ENCODE measurements at places on chromosomes 13 and 19.

GRCh38 chr13:112067871-112068539 is 1.1 kb downstream of the SOX1 start:
- H3K27me3 ChIP-seq, result peaks cover 61% of the 10 kb centered on the region
- H3K27ac ChIP-seq, result no peak overlapping the region
- H3K4me1 ChIP-seq, result peaks cover 2% of the 10 kb centered on the region
- DNase-seq, result no peak

DNA sequence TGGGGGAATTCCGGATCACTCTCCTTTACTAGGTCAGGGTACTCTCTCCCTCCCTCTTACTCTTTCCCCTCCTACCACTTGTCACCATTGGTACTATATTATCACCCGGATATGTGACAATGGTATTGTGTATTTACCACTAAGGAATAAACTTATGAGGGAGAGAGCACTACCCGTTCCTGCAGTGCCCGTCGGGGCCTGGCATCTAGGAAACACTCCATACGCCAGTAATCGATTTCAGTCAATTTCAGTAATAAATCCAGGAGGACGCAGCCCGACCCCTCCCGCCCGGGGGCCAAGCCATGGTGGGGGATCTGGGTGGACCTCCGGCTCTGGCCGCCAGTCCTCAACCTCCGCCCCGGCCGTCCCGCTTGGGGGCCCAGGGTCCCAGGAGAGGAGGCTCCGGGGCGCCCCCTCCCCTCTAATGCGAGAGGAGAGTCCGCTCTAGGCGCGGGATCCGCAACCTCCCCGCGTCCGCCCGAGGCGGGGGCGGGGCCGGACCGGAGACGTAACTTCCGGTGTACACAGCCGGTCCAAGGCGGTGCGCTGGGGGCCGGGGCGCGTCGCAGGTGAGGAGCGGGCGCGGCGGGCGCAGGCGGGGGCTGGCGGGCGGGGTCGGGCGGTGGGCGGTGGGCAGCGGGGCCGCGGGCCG is at the start of gene GARRE1:
TSS of gene GARRE1 (plus strand) at position 509 of the 652 bp plus-strand sequence. CDS start 45,920 bp downstream, outside the sequence.
- H3K27ac ChIP-seq, result peak within 1 kb of the TSS; percentile 94
- peak within 1 kb of the TSS; percentile 97 for H3K4me3 ChIP-seq
- peaks cover 3% of the 10 kb centered on the region for H3K36me3 ChIP-seq

- no peak overlapping the region for H3K27ac ChIP-seq
- DNase-seq, result no peak
- no peaks in the 10 kb centered on the region for H3K36me3 ChIP-seq
Observed at GRCh38 chr19:3441089-3441985, 39.0 kb downstream of the SMIM24 start.

DNA sequence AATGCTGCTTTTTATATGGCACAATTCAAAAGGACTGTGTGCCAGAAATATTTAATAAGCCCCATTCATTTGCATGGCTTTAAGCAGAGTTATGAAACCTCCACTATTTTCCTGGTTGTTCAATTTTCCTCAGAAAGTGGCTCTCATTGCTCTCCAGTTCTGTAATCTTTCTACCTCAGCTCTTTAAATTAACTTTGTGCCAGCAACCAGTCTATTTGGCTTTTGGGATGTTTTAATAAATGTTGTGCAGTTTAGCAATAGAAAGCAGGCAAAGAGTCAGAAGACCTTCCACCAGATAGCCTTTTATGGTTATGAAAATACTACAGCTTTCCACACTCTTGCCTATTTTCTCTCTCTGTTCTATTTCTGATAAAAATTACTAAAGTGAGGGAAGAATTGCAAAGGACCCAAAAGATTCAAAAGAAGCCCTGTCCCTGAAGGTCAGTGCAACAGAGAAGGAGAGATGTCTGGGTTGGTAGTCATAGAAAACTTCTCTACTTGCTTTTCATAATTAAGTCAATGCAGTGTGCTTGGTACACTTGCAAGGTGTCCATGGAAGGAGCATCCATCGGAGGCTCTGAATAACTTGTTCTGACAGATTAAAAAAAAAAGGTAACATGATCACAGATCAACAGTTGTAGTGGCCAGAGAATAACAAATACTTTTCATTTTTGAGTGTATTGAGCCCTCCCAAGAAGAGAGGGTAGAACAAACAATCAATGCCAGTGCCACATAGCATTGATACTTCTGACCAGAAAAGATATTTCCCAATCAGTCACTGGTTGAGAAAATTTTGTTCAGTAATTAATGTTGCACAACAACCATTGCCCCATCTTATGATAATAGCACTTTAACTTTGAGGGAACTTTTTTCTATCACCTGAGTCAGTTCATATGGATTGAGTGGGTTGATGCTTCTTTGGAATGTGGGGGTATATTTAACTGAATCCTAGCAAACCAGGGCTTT is 48.4 kb upstream of the SPRY2 start:
- no peak overlapping the region for H3K27ac ChIP-seq
- H3K4me3 ChIP-seq, result no peak overlapping the region
- H3K27me3 ChIP-seq, result no peaks in the 10 kb centered on the region
- DNase-seq, result no peak
- H3K36me3 ChIP-seq, result no peaks in the 10 kb centered on the region
- H3K4me1 ChIP-seq, result no peaks in the 10 kb centered on the region

DNA sequence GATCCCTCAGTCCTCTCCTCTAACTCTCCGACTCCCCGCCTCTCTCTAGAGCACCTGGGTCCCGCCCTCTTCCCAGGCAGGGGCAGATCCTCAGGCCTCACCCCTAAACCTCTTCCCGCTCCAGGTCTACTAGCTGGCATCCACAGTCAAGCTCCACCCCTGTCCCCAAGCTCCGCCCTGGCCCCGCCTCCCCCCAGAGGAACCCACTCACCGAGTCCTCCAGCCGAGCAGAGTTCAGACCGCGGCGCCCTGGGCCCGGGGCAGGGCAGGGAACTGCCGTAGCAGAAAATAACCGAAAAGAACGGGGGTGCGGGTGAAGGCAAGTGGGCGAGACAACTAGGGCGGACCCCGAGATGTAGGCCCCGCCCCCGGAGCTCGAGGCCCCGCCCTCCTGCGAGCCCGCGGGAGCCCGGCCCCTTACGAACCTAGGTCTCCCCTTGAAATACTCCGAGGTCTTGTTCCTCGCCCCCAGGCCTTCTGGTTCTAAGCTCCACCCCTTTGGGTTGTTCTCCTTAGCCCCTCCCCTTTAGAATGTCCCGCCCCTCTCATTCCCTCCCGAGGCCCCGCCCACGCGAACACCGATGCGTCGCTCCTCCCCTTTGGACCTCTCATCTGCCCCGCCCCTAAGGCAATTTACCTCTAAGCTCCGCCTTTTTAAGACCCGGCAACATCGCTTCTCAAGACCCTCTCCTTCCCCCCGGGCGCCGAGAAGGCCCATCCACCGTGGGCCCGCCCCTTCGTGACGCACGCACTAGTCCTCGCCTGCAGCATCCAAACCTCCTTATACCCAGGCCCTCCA is at the start of gene GGN:
TSS of gene GGN (minus strand) at position 485 of the 799 bp plus-strand sequence. CDS start 773 bp downstream, outside the sequence.
- no peaks in the 10 kb centered on the region for H3K27me3 ChIP-seq
- peak within 1 kb of the TSS; percentile 93 for H3K4me3 ChIP-seq

GRCh38 chr13:56706485-56706884 is 434.2 kb upstream of the PRR20A start:
- no peak overlapping the region for H3K4me3 ChIP-seq
- no peaks in the 10 kb centered on the region for H3K36me3 ChIP-seq
- H3K27ac ChIP-seq, result no peak overlapping the region
- no peaks in the 10 kb centered on the region for H3K4me1 ChIP-seq
- H3K27me3 ChIP-seq, result no peaks in the 10 kb centered on the region

GRCh38 chr13:72194523-72194922 is 327.5 kb upstream of the DACH1 start:
- H3K27me3 ChIP-seq, result no peaks in the 10 kb centered on the region
- no peak for DNase-seq
- no peak overlapping the region for H3K4me3 ChIP-seq
- no peaks in the 10 kb centered on the region for H3K36me3 ChIP-seq
- no peaks in the 10 kb centered on the region for H3K4me1 ChIP-seq
- no peak overlapping the region for H3K27ac ChIP-seq

DNA sequence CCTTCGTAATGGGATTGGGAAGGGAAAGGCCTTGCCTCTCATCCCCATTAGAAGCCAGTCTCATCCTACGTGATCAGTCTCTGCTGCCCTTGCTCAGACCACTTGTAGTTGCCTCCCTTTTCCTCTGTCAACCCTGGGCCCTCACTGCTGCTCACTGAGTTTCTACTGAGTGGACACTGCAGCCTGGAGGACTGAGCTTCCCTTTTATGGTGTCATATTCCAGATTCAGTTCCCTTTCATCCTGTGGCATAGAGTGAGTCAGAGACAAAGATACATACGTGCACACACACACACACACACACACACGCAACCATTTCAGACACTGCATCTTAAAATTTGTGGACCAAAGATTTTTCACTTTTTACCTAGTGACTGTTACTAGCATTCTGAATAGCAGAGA is 56.6 kb downstream of the COG3 start:
- H3K4me3 ChIP-seq, result no peak overlapping the region
- no peaks in the 10 kb centered on the region for H3K27me3 ChIP-seq
- no peak for DNase-seq
- peaks cover 11% of the 10 kb centered on the region for H3K4me1 ChIP-seq
- H3K36me3 ChIP-seq, result peaks cover 5% of the 10 kb centered on the region
- peak overlapping the region; percentile 34 for H3K27ac ChIP-seq

- H3K36me3 ChIP-seq, result no peaks in the 10 kb centered on the region
- H3K4me3 ChIP-seq, result no peak overlapping the region
- peaks cover 18% of the 10 kb centered on the region for H3K27me3 ChIP-seq
- no peak overlapping the region for H3K27ac ChIP-seq
- no peaks in the 10 kb centered on the region for H3K4me1 ChIP-seq
- no peak for DNase-seq
Observed at GRCh38 chr13:98212763-98213162, 35.7 kb upstream of the RNF113B start.

- no peaks in the 10 kb centered on the region for H3K36me3 ChIP-seq
- no peak overlapping the region for H3K27ac ChIP-seq
- H3K4me1 ChIP-seq, result no peaks in the 10 kb centered on the region
- peaks cover 8% of the 10 kb centered on the region for H3K27me3 ChIP-seq
- DNase-seq, result no peak
Observed at GRCh38 chr13:26037302-26037701, 14.5 kb downstream of the SHISA2 start.

GRCh38 chr19:17159466-17160393 is 55.4 kb upstream of the USE1 start:
- H3K36me3 ChIP-seq, result peaks cover 5% of the 10 kb centered on the region
- no peak overlapping the region for H3K27ac ChIP-seq
- no peak overlapping the region for H3K4me3 ChIP-seq

DNA sequence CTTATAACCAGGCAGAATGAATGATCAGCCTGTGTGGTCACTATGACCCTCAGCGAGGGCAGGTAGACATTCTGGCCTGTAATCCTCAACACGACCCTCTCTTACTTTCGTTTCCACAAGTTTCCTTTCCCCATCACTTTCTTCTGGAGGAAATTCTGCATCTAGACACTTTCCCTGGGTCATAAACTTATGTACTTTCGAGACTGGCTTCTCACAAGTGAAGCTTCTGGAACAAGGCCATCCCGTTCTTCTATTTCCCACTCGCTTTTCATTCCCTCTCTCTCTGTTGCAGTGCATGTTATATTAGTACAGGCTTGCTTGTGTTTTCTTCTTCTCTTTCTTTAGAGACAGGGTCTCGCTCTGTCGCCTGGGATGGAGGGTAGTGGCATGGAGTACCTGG is 23.1 kb upstream of the KL start:
- peaks cover 14% of the 10 kb centered on the region for H3K27me3 ChIP-seq
- H3K4me1 ChIP-seq, result no peaks in the 10 kb centered on the region
- H3K4me3 ChIP-seq, result no peak overlapping the region
- no peak for DNase-seq

- H3K27ac ChIP-seq, result no peak overlapping the region
- H3K36me3 ChIP-seq, result no peaks in the 10 kb centered on the region
- H3K27me3 ChIP-seq, result no peaks in the 10 kb centered on the region
- H3K4me1 ChIP-seq, result no peaks in the 10 kb centered on the region
- DNase-seq, result no peak
- H3K4me3 ChIP-seq, result no peak overlapping the region
Observed at GRCh38 chr13:84946192-84946591, 853.0 kb downstream of the SLITRK6 start.

GRCh38 chr13:44302233-44302632 is 71.4 kb upstream of the SERP2 start:
- no peak overlapping the region for H3K4me3 ChIP-seq
- no peak overlapping the region for H3K27ac ChIP-seq
- no peak for DNase-seq

DNA sequence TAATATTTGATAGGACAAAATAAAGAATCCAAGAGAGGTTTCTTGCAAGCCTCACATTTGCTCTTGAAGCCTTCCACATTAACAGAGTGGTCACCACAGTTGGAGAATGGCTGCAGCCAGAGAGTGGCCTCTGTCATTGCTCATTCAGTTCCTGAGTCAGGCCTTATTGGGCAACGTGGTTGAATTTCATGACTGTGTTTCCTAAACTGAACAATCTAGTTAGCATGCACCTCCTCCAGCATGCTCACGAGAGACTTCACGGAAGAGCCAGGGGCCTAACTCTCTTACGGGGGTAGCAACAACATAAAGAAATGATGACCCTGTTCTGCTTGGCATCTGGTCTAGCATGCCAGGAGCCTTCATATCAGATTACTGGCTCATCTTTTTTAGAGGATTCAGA is 9.6 kb upstream of the UBL3 start:
- peaks cover 12% of the 10 kb centered on the region for H3K4me1 ChIP-seq
- no peak overlapping the region for H3K4me3 ChIP-seq
- H3K36me3 ChIP-seq, result peaks cover 2% of the 10 kb centered on the region
- DNase-seq, result no peak
- H3K27ac ChIP-seq, result no peak overlapping the region

- peak; percentile 44 for DNase-seq
- no peaks in the 10 kb centered on the region for H3K36me3 ChIP-seq
- peaks cover 21% of the 10 kb centered on the region for H3K4me1 ChIP-seq
Observed at GRCh38 chr13:52159159-52159982, at the start of gene NEK3. Gene NEK3, minus strand, starts transcription at chr13:52159597. Its CDS starts 3,406 bp downstream, at chr13:52156191.

DNA sequence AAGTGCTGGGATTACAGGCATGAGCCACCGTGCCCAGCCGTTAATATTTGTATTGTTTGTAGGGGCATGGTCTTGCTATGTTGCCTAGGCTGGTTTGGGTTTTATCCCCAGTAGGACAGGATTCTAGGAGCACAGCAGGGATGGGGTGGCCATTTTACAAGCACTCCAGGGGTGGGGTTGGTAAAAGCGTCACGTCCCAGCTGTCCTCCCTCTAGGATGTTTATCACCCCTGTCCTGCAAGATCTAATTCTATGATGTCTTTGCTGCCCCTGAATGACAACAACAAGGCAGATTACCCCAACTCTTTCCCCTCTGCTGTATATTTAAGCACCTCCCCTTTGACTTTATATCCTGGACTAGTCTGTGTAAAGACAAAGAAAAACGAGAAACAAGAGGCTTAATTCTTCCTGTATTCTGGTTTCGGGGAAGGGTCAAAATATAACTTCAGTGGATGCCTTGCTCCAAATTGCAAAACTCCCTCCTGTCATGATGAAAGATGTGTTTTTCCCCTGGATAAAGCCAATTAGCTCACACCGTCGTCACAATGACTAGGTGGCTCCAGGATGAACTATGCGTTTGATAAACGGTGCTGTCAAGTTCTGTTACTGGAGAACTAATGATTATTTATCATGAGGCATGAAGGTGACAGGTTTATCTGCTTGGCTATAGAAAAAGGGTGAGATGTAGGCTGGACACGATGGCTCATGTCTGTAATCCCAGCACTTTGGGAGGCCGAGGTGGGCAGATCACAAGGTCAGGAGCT is 27.8 kb upstream of the OR1M1 start:
- no peak for DNase-seq
- H3K36me3 ChIP-seq, result peaks cover 2% of the 10 kb centered on the region
- H3K4me1 ChIP-seq, result no peaks in the 10 kb centered on the region
- H3K27ac ChIP-seq, result no peak overlapping the region

Measured in T-helper 17 cell (primary cell).